ENCODE measurements at places on chromosomes 5 and 9. TPM values are rescaled to one million over a fixed set of nuclear protein-coding genes. Genes with fewer than 3 reads are reported as not detected.

OBP2B gene
- not detected for total RNA-seq

PDE6A gene
- total RNA-seq: 0.47 TPM

DNA sequence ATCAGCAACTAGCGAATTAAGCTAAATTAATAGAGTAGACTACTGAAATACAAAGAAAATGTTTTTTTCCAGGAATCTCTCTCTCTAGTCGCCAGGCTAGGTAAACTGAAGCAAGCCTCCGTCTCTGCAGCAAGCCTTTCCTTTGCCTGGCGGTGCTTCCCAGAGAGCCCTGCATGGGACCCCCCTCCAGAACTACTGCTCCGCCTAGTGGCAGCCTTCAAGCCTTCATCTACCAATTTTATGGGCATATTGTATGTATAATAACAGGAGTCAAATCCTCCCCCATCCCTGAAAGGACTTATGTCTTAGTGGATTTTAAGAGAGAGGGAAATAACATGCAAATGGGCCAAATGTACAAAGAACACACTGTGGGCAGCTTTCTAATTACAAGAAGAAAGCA lies 241.9 kb downstream of the SAXO1 start:
- no peaks in the 10 kb centered on the region for H3K36me3 ChIP-seq
- no peak overlapping the region for H3K4me3 ChIP-seq
- peak; percentile 29 for DNase-seq
- peaks cover 7% of the 10 kb centered on the region for H3K4me1 ChIP-seq
- no peaks in the 10 kb centered on the region for H3K27me3 ChIP-seq
- H3K27ac ChIP-seq: no peak overlapping the region

DNA sequence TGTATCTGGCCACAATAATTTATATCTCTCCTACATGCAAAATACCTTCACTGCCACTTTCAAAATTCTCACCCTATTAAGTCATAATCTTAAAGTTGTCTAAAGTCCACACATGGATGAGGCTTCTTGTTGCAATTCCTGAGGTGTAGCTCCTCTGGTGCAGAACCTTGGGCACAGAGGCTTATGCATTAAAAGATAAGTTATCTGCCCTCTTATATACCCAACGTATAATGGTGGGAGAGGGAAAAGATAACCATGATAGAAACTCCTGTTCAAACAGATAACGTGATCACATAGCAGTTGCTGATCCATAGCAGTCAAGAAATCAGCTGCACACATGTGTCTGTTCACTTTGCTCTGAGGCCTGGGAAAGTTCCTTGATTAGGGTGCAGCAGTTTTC lies 1767.0 kb downstream of the MAT2B start:
- DNase-seq: no peak
- no peaks in the 10 kb centered on the region for H3K36me3 ChIP-seq
- no peak overlapping the region for H3K4me3 ChIP-seq
- H3K27ac ChIP-seq: no peak overlapping the region
- H3K27me3 ChIP-seq: no peaks in the 10 kb centered on the region
- H3K4me1 ChIP-seq: no peaks in the 10 kb centered on the region

GRCh38 chr9:98020476-98021145 lies 35.9 kb upstream of the NANS start:
- H3K4me3 ChIP-seq: no peak overlapping the region
- no peaks in the 10 kb centered on the region for H3K27me3 ChIP-seq
- H3K27ac ChIP-seq: no peak overlapping the region
- peaks cover 35% of the 10 kb centered on the region for H3K36me3 ChIP-seq

- H3K36me3 ChIP-seq: peaks cover 12% of the 10 kb centered on the region
- H3K4me3 ChIP-seq: no peak overlapping the region
- H3K27ac ChIP-seq: no peak overlapping the region
- DNase-seq: no peak
Measured at GRCh38 chr5:79976759-79977515, 14.1 kb downstream of the MTX3 start.

DNA sequence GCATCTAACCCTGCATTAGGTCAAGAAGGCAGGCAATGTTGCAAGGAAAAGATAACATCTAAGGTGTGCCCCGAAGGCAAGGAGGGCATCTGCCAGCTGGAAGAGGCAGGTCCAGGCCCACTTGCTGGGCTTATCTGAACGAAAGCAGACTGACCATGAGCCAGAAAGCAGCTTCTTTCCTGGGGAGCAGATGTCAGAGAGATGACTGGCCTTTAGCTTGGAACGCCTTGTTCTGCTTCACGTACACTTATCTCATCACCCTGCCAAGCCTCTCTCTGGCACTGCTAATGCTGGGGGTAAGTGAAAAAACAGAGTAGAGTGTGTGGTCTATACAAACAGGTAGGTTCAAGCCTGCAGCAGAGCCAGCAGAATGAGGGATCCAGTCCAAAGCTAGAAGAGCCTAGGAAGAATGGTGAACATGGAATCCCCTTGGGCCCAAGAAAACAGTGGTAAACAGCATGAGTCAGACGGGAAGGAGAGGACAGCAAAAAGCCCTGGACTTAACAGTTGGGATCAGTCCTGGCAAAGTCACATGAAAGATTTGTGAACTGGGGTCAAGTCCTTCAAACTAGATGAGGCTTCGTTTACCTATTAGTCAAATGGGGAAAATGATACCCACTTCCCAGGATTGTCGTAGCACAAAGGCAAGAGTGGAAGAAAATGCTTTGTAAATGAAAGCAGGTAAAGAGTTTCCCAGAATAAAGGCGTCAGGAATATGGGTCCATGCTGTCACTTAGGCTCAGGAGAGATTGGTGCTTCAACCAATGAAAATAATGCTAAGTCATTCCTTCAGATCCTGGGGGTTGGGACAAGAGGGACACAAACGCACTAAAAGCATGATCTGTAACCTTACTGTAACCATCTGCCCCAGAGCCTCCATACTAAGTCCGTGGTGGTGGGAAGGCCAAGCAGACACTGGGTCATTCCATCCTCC lies 200.9 kb downstream of the SLIT3 start:
- no peak for DNase-seq
- no peak overlapping the region for H3K27ac ChIP-seq
- no peaks in the 10 kb centered on the region for H3K4me1 ChIP-seq
- peaks cover 4% of the 10 kb centered on the region for H3K27me3 ChIP-seq
